ENCODE measurements at places on chromosomes 11 and 22.

- no peak for DNase-seq
These were observed 53.4 kb downstream of the SCGB1A1 start for GRCh38 chr11:62472063-62472884.

DNA sequence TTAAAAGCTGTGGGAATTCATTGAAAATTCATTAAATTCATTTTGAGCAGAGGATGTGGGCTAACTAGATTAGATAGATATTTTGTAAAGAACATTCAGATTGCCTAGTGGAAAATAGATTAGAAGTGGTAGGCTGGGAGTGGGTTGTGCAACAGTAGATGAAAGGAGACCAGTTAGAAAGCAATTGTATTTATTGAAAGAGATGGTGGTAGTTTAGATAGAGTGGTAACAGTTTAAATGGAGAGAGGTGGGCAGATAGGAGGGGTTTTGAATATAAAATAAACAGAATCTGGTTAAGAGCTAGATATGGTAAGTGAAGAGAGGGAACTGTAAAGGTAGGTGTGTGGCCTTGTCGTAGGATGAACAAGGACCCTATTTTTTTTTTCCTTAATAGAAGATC, 34.5 kb downstream of the METTL15 start:
- no peak for DNase-seq

DNA sequence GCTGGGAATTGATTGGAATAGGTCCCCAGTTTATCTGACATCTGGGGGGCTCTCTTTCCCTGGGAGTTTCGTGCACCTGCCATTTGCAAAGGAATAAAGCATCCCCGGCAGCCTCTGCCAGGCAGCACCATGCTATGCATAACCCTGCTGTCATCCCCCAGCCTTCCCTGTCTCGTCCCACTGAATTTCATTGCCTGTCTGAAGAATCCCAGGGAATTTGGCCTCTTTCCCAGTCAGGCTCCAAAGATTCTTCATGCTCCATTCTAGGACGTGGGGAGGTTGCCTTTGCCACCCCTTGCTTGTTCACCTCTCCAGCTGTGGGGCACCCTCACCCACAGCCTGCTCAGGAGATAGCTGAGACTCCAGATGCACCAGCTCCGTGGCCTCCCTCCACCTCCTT, 195.1 kb upstream of the TBCEL start:
- no peak for DNase-seq

DNA sequence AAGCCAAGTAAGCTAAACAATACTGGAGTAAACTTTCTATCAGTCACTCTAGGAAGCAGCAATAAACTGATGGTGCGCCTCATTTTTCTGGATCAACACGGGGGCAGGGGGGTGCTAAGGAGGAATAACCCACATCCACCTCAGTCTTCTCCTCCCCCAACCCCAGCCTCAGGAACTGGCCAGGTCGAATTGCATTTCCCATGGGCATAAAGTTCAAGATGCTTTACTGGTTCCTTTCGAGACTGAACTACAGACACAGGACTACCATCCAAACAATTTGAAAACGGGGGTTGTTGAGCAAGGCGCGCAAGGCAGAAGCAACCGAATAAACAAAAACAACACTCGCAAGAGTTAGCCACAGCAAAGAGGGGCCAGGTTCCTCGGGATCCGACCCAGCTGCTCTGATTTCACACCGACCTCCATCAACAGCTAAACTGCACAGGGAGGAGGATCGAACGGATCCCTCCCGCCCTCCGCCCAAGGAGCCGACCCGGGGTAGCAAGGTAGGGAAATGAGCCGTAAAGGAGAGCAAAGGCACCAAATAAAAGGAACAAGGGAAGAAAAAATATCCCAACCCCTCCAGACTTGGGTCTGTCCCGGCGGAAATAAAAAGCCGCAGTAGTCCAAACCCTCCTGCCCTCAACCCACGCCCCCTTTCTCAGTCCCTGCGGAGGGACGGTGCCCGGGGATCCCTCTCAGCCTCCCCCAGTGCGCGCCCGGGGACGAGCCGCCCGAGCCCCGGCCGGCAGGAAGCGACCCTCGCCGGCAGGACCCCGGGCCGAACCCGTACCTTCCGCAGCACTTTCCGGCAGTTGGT, 801 bp downstream of the SESN3 start:
- no peak for DNase-seq

DNA sequence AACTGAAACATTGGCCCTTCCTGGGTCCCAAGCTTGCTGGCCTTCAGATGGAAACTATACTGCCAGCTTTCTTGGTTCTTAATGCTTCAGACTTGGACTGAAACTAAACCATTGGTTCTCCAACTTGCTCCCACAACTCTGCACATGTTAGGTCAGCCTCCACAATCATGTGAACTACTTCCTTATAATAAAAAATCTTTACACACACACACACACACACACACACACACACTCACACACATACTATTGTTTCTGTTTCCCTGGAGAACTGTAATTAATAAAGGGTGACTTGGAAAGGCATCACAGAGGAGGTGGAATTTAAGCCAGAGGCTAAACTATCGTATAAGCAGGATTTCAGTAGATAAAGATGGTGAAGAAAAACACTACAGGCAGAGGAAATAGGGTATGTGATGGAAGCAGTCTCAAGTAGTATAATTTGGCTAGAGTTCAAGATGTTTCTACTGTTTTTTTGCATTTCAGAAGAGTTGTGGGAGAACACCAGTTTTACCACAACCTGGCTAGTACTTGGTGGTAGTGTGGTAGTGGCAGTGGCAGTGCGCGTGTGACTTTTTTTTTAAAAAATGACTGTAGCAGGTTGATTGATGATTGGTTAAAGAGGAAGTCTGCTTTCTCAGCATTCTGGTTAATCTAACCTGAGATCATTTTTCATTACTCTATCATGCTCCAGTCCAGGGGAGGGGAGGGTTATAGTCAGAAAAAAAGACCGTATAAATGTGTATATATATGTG, 70.1 kb downstream of the PDE3B start:
- DNase-seq = no peak

DNA sequence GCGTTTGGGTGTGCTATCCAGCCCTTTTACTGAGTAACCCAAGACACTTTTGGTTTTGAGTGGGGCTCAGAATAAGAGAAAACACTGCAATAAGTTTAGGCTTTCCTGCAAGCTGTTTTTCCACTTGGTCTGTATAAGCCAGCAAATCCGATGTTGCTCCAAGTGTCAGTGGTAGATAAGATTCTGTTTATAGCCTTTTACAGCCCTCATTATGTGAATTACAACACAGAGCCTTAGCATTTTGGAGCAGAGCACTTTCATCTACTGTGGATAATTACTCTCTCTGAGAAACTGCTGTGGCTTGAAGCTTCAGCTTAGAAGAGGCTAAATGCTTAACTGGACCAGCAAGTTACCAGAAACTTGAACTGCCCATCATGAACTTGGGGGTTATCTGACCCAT, 601.1 kb downstream of the JRKL start:
- DNase-seq = no peak

DNA sequence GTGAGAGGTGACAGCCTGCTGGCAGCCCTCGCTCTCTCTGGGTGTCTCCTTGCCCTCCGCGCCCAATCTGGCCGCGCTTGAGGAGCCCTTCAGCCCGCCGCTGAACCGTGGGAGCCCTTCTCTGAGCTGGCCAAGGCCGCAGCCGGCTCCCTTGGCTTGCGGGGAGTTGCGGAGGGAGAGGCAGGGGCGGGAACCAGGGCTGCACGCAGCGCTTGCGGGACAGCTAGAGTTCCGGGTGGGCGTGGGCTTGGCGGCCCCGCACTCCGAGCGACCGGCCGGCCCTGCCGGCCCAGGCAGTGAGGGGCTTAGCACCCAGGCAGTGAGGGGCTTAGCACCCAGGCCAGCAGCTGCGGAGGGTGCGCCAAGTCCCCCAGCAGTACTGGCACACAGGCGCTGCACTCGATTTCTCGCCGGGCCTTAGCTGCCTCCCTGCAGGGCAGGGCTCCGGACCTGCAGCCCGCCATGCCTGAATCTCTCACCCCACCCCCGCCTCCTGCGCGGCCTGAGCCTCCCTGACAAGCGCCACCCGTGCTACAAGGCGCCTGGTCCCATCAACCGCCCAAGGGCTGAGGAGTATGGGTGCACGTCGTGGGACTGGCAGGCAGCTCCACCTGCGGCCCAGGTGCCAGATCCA, 1526.1 kb downstream of the FAM181B start:
- no peak for DNase-seq

DNA sequence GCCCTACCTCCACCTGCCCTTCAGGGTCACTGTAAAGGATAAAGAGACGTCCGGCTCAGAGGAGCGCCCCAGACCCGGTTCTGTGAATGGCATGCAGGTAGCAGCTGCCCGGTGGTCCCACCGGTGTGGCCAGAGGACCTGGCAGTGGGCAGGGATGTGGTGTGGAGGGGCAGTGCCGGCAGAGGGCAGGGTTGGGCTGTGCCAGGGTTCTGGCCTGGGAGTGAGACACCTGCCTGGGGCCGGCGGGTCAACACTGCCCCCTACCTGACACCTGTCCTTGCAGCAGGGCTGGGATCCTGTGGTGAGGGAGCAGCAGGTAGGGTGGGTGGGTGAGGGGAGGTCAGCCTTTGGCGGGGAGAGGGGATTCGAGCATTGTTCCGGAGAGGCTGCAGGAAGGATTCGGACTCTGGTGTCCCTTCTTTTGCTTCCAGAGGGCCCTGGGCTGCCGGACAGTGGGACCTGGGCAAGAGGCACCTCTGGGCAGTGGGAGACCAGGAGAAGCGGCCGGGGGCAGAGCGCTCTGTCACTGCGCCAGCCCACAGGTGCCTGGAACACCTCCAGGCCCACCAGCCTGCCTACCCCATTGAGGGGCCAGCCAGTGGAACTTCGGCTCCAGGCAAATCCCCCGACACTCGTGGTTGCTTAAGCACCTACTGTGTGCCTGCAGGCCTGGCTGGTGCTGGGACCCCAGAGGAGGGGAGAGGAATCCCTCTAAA, 1.6 kb upstream of the PHLDA2 start:
- no peak for DNase-seq

DNA sequence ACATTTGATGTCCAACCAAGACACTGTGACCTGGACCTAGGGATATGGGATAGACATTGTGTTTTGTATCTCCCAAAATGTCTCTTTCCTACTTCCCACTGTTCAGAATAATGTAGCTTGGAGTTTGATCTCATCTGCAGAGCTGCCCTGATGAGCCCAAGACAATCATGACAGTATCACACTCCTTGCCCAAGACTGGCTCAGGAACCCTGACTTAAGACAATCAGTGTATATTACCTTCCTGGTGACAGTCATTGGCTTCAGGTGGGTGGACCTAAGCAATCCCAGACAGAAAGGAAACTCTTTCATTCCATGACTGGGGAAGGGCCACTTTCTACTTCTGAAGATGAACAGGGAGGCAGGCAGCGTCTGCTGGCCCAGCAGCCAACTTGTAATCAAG, 14.3 kb upstream of the RTN4RL2 start:
- no peak for DNase-seq

GRCh38 chr22:21445437-21446127, 21.6 kb upstream of the TMEM191C start:
- DNase-seq = no peak

DNA sequence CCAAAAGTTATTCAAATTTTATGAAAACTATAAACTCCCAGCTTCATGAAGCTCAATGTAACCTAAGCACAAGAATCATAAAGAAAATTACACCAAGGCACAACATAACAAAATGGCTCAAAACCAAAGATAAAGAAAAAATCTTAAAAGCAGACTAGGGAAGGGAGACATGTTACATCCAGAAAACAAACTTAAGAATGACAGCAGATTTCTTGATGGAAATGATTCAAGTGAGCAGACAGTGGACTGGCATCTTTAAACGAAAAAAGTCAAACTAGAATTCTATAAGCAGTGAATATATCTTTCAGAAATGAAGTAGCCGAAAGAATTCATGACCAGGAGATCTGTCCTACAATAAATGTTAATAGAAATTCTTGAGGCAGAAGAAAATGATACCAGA, 75.6 kb downstream of the SHANK2 start:
- no peak for DNase-seq

DNA sequence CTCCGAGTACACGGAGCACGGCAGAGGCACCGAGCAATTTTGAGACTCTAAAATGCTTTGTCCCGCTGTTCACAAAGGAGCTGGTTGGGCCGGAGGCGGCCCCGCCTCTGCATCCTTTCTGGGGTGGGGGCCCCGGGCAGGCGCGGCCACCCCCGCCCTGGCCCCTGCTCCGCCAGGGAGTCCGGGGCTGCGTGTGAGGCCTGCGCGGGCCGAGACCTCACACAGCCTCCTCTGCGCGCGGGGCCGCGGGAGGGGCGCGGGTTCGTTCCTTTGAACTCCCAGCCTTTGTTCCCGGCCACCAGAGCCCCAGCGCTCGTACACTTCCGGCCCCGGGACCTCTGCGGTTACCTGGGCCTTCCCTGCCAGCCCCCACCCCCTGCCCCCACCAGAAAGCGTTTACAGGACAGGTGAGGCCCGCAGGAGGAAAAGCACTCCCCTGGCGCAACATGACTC, 1.6 kb downstream of the FGF19 start:
- no peak for DNase-seq

GRCh38 chr11:60280412-60280811, at the start of gene MS4A4A:
Gene MS4A4A (plus strand): TSS chr11:60280666. CDS start chr11:60280676, 10 bp downstream.
- DNase-seq = no peak

GRCh38 chr11:130070846-130071200, 1.1 kb downstream of the APLP2 start:
- no peak for DNase-seq

DNA sequence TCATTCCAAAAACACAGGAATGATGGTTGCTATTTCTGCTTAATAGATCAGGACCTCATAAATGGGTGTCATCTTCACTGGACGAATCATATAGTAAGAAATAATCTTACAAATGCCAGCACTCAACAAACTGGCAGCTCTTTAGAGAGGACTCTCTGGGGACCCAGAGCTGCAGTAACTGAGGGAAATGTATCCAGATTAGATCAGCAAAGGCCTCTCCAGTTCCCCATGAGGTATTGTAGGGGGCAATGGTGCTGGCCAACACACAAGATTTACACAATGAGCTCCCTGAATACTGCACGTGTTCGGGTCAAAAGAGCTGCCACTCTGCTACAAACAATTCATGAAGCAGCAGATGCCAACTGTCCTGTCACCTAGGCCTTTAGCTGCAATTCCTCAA, 110.2 kb downstream of the RBFOX2 start:
- DNase-seq = no peak

DNA sequence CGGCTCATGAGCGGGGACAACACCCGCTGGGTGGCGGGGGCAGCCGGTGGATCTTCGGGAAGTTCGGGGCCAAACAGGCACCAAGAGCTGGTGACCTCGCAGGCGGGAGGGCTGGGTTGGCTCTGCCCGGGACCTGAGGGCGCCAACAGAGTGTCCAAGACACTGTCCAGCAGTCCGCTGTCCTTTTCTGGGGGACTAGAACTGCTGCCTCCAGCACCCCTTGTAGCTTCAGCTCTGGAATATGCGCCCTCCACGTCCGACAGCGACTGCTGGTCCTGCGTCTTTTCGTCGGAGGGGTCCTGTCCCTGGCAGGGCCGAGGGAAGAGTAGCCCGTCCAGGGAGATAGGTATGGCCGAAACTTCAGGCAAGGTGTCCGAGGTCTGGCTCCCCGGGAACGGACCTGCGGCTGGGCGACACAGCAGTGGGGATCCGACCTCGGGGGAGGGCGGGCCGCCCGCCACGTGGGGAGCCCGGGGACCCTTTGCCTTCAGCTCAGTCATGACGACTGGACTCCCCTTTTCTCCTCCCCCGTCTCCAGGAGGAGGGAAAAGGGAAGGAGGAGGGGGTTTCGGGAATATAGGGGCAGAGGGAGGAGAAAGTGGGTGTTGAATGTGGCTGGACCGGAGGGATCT, 926 bp downstream of the PGR start:
- no peak for DNase-seq

GRCh38 chr11:130578738-130579368, 130.4 kb downstream of the ADAMTS15 start:
- no peak for DNase-seq

- no peak for DNase-seq
These were observed 31.5 kb downstream of the TRMU start for GRCh38 chr22:46366801-46367706.

All from stimulated activated CD8-positive, alpha-beta memory T cell treated with anti-CD3 and anti-CD28 coated beads, Interleukin-15, amount 100 ng/mL, for 4 hours (primary cell).